ENCODE measurements at places on chromosomes 6 and 20.

DNA sequence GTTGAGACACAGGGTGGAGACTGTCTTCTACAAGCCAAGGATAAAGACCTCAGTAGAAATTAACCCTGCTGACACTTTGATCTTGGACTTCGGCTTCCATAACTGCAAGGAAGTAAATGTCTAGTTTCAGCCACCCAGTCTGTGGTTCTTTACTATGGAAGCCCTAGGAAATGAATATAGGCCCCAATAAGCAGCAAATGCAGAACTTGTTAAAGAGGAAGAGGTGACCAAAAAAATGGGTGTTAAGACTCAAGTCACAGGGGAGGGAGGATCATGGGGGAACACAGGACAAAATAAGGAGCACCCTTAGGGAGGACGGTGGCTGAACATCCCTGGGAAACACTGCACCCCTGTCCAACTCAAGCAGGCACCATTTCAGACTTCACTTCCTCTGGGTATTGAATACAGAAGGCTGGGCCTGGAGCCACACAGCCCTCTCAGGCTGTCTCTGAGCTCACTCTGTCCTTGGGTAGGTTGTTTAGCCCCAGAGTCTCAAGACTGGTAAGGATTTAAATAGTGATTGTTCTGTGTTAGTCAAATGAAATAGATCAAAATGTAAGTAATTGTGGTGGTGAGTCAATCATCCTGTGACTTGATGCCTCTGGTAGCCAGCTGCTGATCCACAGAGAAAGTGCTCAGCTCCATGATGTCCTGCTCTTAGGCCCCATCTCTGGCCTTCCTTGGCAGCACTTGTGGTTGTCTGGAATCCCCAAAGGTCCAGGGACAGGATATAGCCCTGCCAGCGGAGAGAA, 30.5 kb upstream of the SIRPD start:
- DNase-seq: no peak

GRCh38 chr6:39804466-39805065, 12.4 kb downstream of the DAAM2 start:
- DNase-seq: no peak

DNA sequence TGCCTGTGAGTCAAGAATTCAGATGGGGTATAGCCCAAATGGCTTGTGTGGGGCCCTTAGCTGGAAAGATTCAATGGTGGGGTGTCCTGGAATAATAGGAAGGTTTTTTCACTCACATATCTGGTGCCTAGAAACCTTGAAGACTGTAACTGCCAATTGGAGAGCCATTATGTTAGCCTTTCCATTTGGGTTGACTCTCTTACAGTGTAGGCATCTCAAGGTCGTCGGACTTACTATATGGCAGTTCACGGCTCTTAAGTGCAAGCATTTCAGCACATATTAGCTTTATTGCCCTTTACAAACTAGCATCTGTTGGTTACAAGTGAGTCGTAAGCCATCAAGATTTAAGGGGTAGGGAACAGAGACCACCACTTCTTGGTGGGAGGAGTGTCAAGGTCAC, 74.1 kb downstream of the CD2AP start:
- DNase-seq: no peak

- DNase-seq: no peak
Measured at GRCh38 chr6:154430481-154430919, 73.9 kb upstream of the IPCEF1 start.

DNA sequence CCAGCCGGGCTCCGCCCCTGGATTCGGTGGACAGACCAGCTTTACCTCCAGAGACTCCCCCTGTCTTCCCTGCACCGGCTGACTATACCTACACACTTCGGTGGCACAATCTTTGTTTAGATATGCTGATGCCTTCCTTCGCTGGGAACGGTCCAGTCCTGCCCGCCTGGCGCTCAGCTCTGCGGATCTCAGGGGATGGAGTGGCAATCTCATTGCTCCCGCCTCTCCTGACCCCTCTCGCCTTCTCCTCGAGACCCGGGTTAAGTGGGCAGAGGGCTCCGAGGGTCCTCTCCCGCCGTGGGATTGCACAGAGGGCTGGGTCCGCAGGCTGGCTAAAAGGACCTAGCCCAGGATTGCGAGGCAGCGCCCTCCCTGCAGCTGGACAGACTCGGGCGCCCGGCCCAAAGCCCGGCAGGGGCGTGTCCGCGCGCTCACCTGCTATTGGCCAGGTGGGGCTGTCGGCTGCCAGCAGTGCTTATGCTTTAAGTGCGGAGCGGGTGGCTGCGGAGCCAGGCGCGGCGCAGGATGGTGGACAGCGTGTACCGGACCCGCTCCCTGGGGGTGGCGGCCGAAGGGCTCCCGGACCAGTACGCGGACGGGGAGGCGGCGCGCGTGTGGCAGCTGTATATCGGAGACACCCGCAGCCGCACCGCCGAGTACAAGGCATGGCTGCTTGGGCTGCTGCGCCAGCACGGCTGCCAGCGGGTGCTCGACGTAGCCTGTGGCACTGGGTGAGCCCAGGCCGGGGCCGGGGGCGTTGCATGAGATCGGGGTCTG, at the start of gene GNMT:
TSS of gene GNMT (plus strand) at position 512 of the 777 bp plus-strand sequence. CDS start at position 526, 14 bp downstream.
- no peak for DNase-seq

- no peak for DNase-seq
Measured at GRCh38 chr6:152391179-152391880, 245.8 kb downstream of the SYNE1 start.

- no peak for DNase-seq
Measured at GRCh38 chr20:61236713-61237112, 15.3 kb upstream of the CDH4 start.

DNA sequence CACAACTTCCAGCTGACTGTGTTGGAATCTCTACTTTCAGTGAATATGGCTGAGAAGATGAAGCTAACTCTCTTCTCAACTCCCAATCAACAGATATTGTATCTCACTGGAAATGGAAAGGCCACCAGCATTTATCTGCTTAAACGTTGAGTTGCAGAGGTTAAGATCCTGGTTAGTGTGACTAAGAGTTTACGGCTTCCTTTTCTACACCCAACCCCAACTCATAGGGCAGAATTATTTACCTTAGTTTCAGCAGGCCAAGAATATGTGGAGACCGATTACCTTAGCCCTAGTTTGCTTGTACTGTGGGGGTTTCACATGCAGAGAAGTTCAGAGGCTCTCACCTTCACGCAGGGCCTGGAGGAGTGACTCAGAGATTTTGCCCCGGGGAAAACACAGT, 1026.6 kb downstream of the EYS start:
- no peak for DNase-seq

DNA sequence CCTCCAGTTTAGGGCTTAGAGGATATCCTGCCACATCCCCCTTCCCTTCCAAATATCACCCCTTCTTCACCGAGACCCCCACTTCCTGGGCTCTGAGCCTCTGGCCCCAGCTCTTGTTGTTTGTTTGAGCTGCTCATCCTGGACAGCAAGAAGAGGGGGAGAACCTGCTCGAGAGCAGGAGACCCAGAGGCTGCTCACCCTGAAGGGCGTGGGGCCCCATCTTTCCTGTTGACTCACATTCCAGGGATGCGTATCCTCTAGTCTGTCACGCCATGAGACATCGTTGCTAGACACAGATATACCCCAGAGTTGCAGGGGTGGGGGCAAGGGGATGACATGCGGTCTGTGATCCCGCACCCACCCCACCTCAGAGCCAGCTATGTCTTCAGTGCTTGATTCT, 5.7 kb upstream of the TNXB start:
- DNase-seq: no peak

GRCh38 chr6:156840606-156841005, 63.4 kb downstream of the ARID1B start:
- no peak for DNase-seq

DNA sequence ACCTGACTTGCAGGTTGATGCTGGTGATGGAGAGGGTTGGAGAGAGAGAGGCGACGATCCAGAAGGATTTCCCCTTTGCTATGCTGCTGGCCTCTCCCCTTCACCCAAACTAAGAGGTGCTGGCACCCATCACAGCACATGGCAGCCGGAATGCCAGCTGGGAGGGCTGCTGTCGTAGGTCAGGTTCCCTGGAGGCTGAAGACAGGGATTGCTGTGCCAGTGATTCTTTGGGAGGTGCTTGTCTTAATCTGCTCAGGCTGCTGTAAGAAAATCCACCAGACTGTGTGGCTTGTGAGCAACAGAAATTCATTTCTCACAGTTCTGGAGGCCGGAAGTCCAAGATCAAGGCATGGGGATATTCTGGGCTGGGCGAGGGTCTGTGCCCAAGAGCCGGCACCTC, 4.4 kb upstream of the ARFGAP1 start:
- no peak for DNase-seq

DNA sequence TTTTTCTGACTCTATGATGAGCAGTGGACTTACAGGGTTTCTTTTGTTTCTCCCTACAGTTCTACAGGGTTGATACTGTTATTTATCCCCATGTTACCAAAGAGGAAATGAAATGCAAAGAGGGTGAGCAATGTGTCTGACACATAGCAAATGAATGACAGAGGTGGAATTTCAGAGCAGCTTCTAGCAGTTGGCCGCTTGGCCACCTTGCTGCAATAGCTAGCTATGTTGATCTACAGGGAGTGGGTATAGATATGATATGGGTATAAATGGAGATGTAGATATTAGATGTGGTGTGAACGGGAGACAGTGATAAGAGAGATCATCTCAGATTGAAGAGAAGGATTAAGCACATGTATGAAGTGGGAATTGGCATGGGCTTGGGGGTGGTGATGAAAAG, 10.9 kb upstream of the SLC22A3 start:
- DNase-seq: no peak

DNA sequence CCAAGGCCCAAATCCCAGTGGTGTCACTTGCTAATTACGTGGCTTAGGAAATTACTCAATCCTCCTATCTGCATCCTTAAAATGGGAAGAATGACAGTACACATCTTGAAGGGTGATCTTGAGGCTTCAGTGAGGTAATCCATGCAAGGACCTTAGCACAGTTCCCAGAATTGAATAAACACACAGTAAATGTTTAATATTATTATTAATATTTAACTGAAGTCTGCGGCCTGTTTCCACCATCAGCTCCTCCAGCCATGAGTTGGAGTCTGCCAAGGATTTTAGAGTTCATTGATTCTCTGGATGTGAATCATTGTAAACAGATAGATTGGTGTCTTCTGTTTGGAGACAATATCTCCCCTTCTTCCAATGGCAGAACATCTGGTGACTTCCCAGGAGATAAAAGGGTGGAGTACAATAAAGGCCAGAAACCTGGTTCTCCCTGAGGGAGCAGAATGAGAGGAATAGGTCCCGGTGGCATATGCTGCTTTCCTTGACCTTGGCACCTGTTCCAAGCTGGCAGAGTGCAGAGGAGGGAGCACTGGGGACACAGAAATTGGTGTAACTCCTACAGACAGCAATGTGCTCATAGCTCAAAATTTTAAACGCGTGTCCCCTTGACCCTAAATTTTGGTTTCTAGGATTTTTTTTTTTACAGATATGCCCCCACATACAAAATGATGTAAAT, 25.4 kb downstream of the UNC5CL start:
- no peak for DNase-seq

DNA sequence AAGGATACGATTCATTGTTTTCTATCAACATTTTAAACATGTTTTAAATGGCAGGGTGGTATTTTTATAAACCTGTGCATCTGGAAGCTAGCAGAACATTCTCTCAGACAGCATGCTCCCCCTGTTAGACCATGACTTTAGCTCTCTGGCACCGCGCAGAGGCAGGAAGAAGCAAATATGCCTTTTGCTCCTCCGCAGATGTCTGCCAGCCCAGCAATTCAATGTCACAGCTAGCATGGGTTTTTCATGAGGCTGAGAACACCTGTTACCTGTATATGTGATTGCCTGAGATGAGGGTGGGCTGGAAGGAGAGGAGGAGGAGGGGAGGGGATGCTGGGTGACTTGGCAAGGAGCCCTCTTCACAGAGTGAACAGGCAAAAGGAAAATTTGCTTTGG, 6.7 kb downstream of the MTCH1 start:
- no peak for DNase-seq

GRCh38 chr6:69338431-69339162, 458.2 kb downstream of the LMBRD1 start:
- DNase-seq: no peak

GRCh38 chr6:36015666-36016065, 8.8 kb downstream of the SLC26A8 start:
- DNase-seq: no peak

DNA sequence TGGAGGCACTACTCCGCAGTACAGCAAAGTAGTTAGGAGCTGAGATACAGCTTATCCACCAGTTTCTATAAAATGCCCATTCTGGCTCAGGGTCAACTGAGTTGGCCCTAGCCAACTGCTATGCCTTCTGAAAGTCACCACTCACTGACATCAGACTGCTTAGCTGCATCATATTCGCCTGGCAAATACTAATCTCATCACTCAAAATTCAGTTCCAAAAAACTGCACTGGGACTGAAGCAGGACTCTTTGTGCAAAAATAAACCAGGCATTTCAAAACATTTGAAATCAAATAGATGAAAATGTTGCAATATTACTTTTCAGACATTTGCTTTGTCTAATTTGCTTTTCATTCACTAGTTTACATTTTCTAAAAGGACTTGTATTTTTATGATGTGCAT, 230.0 kb downstream of the ALDH8A1 start:
- no peak for DNase-seq

- no peak for DNase-seq
Measured at GRCh38 chr6:54846243-54846856, at the start of gene FAM83B. Gene FAM83B (plus strand): TSS chr6:54846771. CDS start chr6:54870247, 23,476 bp downstream.

- DNase-seq: no peak
Measured at GRCh38 chr6:13916230-13916944, 8.4 kb upstream of the RNF182 start.

- no peak for DNase-seq
Measured at GRCh38 chr6:20791074-20791473, 256.8 kb downstream of the CDKAL1 start.

- DNase-seq: no peak
Measured at GRCh38 chr6:7216941-7217621, 95.9 kb downstream of the SSR1 start.

DNA sequence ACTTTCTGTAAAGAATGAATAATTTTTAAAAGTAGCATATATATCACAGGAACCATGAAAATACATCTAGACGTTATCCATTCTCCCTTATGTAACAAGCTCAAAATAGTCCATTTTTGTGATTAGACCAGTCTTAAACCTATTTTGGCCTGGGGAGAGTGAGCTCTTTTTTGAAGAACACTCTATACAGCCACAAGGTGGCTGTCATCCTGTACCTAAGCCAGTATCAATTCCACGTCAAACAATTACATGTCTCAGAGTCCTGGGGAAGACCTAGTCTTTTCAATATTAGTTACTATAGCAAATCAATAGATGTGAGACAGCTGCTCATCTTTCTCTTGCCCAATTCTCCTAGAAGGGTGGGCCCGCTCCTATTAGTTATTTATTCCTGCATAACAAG, 28.4 kb downstream of the FBXO5 start:
- no peak for DNase-seq

DNA sequence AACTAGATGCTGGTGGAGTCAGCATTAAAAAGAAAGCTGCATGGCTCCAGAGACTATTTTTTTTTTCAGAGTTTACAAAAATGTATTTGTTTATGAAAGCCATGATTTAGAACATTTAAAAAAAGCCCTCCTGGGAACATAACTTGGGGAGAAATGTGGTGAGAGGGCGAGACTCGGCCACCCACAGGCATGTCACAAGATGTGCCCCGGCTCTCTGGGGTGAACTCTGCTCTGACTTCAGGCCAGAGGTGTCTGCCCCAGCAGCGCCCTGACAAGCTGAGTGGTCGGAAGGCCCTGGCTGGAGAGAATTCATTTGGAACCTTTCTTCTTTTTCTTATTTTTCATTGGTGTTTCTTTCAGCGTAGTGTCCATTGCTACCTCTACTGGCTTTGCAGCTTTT, 21.7 kb upstream of the RFPL4B start:
- no peak for DNase-seq
